Endothelial cell of umbilical vein (primary cell): ENCODE measurements at places on chromosomes 2 and 18. TPM values are rescaled to one million over a fixed set of nuclear protein-coding genes. Genes with fewer than 3 reads are reported as not detected.
A peak's percentile ranks its signal among the peaks of the same experiment; 100 is the strongest.

DNA sequence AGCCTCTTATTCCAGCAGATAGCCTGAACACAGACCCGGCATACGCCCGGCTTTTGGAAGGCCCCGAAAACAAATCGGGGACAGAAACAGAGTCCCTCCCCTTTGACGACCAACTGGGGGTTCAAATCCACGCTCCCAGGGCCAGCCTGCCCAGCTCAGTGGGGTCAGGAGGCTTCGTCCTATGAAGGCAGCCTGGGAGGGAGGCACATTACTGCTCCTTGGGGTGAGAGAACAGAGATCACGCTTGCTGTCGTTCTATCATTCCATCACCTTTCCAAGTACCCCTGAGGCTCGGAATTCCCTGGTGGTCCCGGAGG is 208.8 kb upstream of the SALL3 start:
- H3K27me3 ChIP-seq, result no peaks in the 10 kb centered on the region
- H3K4me1 ChIP-seq, result no peaks in the 10 kb centered on the region
- H3K36me3 ChIP-seq, result no peaks in the 10 kb centered on the region
- H3K4me3 ChIP-seq, result no peak overlapping the region
- no peak overlapping the region for H3K27ac ChIP-seq
- no peak for DNase-seq

DNA sequence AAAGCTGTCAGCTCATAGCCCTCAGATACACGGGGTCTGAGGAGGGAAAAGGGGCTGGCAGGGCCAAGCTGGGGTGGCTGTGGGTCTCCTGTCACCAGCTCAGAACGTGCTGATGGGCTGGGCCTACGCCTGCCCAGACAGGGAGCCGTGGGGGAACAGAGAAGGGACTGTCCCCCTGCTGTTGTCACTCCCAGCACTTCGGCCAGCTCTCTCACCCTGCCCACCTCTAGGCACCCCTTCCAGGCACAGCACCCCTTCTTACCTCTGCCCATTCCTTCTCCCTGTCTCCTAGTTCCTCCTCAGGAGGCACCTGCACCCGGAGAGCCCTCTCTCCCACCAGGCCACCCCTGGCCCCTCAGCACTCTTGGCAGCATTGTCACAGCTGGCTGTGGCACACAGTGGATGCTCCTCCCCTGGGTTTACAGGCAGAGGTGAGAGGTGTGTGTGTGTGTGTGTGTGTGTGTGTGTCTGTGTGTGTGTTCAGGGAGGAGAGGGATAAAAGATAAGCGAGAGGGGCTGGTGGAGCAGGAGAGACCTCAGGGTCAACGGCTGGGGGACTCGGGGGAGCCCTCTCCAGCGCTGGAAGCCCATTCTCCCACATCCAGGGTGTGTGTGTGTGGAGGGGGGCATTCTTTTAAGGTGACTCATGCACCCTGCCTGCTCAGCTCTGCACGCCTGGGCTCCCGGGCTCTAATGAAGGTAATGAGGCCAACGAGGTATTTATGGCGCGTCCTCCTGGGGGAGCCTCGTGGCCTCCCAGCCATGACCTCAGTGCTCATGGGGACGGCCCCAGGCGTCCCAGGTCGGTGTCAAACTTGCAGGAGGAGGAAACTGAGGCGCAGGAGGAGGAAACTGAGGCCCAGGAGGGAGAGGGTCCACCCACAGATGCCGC is 66.1 kb upstream of the SMAD7 start:
- DNase-seq, result peak; percentile 22
- no peak overlapping the region for H3K4me3 ChIP-seq
- H3K27ac ChIP-seq, result no peak overlapping the region
- no peaks in the 10 kb centered on the region for H3K4me1 ChIP-seq
- no peaks in the 10 kb centered on the region for H3K36me3 ChIP-seq
- H3K27me3 ChIP-seq, result no peaks in the 10 kb centered on the region

Gene COBLL1
- 38.2 and 38.4 TPM in 2 replicates for total RNA-seq

Gene AKAIN1
- not detected in 2 replicates for total RNA-seq

Gene HOXD1
- 10.4 and 14.1 TPM in 2 replicates for total RNA-seq

Gene SLC11A1
- total RNA-seq, result not detected in 2 replicates

DNA sequence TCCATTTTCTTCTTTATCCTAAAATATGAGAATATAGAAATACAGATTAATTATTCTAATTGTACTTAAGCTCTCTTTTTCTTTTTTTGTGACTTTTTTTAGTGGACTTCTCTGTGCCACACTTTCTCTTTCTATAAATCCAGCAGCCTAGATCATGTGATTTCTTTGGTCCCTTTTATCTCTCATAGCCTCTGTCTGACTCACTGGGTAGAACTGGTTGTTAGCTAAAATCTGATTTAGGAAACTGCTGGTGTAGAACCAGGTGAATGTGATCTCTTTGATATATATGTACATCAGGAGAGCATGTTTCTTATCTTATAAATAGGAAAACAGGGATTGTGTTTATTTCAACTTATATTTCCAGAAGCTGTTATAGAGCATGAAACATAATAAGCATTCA is 54.9 kb downstream of the VRK2 start:
- DNase-seq, result no peak
- no peaks in the 10 kb centered on the region for H3K4me1 ChIP-seq
- H3K36me3 ChIP-seq, result no peaks in the 10 kb centered on the region
- H3K27ac ChIP-seq, result no peak overlapping the region
- no peak overlapping the region for H3K4me3 ChIP-seq
